ENCODE measurements at places on chromosomes 6 and 20.

- DNase-seq: no peak
Measured at GRCh38 chr6:24431045-24431451, 28.3 kb downstream of the MRS2 start.

DNA sequence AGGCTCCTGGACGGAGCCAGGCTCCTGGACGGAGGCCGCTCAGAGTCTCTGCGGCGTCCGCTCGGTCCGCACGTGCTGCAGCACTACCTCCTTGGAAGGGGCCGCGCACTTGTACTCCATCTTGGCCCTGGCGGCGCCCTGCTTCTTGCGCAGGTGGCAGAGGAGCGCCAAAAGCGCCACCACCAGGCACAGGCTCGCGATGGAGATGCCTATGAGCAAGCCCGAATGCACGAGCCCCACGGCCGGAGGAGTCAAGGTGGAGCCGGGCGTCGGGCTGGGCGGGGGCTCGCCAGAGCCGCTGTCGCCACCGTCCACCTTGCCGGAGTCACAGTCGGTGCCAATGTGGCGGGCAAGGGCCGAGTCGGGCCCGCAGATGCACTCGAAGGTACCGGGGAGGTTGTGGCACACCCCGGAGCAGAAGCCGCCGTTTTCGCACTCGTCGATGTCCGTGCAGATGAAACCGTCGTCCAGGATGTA is 1.7 kb downstream of the THBD start:
- DNase-seq: no peak

DNA sequence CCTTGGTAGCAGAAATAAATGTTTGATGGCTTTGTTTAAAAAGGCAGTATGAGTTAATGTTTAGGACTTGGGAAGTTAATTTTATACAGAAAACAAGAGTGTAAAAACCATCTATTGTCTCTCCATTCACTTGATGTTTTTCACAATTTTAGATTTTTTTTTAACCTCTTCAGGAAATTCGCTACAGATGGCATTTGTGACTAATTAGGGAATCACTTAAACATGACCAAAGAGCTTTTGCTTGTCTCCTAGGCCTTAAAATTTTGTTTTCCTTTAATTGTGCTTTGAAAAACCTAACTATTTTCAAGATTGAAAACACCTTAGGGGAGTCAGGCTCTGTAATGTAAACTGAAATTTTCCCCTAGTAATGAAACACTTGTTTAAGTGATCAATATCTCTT is 17.3 kb downstream of the TULP4 start:
- DNase-seq: no peak

GRCh38 chr6:82072121-82072521 is 175.4 kb downstream of the IBTK start:
- DNase-seq: peak; percentile 97

DNA sequence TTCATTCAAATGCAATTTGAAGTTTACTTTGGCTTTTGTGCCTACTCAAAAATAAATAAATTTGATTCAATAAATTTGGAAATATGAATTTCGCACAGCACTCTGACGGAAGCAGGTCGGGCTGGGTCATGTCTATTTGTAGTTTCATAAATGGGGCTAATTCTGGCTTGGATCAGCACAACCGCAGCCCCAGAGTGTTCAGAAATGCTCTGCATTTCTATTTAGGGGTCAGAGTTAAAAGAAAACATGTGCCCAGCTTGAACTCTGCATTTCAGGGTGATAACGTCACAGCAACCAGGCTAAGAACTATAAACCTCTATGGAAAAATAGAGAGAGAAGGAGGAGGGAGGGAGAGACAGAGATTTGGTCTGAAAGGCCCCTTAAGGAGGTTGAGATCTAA is 480.9 kb upstream of the NOX3 start:
- no peak for DNase-seq

GRCh38 chr6:126718600-126719327 is 378.8 kb downstream of the CENPW start:
- DNase-seq: no peak

GRCh38 chr6:141033101-141033500 is 1099.6 kb upstream of the GJE1 start:
- DNase-seq: no peak

DNA sequence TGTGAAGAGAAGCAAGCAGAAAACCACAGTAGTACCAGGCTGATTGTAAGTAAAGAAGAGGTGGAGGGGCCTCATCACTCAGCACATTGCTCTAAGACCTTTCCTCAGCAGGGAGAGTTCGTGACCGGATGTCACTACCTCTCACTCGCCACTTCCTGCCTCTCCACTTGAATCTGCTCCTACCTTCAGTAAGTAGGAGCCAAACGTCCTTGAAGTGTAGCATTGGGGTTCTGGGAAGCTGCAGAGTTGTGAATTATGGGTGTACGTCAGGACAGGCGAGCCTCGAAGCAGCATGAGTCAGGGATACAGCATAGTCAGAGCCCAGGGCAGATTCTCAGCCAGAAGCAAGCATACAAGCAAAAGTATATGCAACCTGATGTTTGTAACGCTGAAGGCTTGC is 224.9 kb downstream of the PHACTR1 start:
- no peak for DNase-seq

DNA sequence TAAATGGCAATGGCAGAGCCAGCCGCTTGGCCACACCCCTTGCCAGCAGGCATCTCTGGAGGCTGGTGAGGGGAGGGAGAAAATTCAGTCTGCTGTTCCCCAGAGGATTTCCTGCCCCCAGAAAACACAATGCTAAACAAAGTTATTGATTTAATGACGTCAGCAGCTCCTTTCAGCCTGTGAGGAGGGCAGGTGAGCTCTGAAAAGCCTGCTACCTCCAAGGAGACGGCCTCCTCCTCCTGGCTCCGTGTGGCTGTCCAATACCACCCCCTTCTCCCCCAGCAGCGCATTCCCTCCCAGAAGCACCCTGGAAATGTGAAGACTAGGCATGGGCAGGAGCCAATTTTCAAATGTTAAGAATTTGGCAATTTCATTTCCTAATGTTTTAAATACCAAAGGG is 393.1 kb downstream of the ZFAND3 start:
- peak; percentile 48 for DNase-seq

DNA sequence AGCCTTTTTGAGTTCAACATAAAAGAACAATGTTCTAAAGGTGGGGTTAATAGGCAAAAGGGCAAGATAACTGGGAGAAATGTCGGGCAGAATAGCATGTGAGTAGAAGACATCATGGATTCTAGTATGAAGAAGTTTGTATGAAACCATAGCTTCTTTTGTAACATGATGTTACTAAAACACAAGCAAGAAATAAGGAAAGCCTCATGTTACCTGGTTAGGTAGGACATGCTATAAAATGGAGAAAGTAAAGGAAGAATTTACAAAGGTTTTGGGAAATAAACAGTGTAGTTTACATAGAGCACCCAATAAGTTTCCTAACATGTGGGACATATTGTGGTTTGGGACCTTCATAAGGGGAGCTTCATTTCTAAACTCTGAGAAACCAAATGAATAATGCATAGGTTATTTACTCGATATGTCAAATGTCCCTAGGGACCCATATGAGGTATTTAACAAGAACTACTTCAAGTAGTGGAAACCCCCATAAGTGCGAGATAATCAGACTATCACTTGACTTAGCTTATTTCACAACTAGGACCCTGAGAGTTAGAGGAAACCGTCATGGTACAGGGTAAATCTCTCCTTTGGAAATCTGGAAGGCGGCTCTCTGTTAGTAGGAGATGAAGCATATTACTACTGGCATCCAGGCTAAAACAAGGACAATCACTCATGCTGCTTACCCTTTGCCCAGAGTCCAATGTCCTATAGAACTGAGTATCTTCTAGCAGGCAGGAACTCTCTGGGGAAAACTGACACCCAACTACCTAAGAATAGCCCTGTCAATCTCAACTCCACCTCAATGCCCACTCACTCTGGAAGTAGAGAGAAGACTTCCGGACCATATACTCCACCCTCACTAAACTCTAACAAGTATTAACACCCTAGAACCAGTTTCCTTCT is 57.5 kb downstream of the ILRUN start:
- no peak for DNase-seq

DNA sequence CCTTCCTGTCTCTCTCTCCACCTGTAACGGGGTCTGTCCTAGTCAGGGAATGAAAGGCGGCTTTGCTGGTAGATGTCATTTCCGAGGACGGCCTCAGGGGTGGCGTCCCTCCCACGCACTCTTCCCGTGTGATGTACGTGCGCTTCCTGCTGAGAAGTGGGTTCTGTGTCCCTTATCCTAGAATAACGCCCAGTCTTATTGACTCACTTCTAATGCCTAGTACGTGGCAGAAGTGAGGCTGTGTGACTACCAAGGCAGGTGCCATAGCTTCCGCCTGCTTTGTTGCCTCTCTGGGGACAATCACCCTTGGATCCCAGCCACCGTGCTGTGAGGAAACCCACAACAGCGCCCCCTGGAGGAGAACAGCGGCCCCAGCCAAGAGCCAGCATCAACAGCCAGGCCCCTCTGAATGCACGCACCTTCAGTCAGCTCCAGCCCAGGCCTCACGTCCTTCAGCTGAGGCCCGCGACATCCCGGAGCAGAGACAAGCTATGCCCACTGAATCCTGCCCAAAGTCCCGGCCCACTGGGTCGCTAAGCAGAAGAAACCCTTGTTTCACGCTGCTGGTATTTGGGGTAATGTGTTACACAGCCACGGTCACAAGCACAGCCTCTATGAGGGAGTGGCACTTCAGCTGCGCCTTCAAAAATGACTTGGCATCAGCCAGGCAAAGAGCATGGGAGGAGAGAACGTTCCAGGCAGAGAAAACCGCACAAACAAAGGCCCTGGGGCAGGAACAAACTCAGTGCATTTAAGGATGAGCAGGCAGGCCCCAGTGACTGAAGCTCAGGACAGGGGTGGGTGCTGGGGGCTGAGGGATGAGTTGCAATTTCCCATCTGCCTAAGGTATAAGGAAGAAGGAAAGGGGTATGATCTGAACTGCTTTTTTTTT is 224.2 kb downstream of the NFATC2 start:
- no peak for DNase-seq

DNA sequence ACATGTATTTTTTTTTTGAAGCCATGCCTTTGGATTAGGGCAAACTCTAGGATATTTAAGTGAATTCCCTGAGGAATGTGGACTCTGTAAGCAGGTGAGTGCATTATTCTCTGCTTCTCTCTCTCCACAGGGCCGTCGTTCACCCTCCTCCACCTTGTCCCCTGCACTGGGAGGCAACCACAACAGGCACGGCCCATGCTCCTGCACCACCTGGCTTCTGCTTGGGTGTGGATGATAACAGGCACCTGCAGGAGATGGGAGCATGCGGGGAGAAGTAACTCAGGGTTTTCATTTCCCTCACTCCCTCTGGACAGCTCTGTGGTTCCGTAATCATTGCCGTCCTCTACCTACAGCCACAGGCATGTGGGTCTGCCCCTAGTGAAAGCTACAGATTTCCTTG is 43.4 kb downstream of the HLA-C start:
- DNase-seq: no peak

GRCh38 chr6:112117554-112117953 is 30.2 kb downstream of the FAM229B start:
- DNase-seq: no peak

- no peak for DNase-seq
Measured at GRCh38 chr6:38797391-38797790, 82.3 kb downstream of the DNAH8 start.

DNA sequence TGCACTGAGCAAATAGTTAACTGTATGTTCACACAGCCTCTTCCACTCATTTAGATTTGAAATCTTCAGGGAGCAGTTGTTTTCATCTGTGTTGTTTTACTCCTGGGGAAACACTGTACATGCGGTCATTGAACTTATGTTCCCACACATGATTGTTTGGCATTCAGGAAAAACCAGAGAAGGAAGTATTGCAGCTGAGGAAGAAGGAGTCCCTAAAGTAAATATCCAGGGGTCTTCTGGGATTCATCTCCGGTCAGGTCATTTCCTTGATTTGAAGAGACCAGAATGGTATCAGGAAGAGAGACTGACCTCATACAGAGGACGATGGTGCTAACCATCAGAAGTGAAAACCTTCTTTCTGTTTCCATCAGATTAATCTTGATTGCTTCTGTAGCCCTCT is 52.5 kb downstream of the DCBLD1 start:
- DNase-seq: no peak

GRCh38 chr6:13916230-13916944 is 8.4 kb upstream of the RNF182 start:
- DNase-seq: no peak

DNA sequence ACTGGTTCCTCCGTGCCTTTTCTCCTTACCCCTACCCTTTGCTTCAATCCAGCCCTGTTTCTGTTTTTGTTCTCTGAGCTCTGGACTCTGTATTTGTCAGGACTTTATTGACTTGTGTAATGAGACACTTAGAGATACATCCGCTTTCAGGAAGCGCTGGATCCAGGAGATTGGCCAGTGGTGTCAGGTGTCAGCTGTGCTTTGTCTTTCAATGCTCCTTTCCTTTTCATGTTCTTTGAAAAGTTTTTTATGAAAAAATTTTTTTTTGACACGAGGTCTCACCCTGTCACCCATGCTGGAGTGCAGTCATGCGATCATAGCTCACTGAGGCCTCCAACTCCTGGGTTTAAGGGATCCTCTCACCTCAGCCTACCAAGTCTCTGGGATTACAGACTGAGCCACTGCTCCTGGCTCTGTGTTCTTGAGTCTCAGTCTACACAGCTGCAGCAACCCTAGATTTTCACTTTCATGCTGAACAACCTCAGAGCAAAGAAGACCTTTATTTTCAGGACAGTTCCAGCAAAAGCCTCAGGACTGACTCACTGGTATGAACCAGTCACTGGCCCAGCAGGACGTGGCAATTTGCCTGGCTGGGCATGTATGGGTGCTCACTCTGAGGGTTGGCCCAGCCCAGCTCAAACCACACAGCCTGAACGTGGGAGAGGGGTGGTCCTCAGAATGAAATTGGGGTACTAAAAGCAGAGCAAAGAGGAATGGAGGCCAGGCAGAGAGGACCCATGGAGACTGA is 108.5 kb downstream of the DHX35 start:
- DNase-seq: no peak

DNA sequence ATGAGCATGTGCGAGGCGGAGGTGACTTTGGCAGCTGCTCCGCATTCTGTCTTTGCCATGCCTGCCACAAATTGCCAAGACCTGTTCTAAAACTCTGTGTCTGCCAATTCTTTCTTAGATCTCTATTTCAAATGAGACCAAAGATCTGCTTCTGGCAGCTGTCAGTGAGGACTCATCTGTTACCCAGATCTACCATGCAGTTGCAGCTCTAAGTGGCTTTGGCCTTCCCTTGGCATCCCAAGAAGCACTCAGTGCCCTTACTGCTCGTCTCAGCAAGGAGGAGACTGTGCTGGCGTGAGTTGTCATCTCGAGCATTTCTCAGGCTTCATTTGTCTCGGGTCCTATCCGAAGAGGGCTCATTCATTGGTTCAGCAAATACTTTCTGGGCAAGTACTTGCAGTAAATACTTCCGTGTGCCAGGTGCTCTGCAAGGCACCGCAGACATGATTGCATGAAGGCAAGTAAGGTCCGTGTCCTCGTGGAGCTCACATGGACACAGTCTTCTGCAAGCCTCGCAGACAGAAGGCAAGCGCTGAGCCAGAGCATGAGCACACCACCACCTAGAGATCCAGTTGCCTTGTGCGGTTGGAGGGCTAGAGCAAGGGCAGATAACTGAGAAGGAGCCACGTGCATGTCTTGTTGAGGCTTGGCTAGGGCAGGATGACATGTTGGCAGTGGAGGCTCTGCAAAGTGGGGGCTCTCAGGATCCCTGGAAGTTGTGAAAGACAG is 19.7 kb upstream of the MROH8 start:
- no peak for DNase-seq

Data from NCI-H1417 treated with DMSO at 0.1 percent for 48 hours (cell line).